ENCODE measurements at places on chromosomes 7 and 10. TPM values are rescaled to one million over a fixed set of nuclear protein-coding genes. Genes with fewer than 3 reads are reported as not detected.
A peak's percentile ranks its signal among the peaks of the same experiment; 100 is the strongest.

- peak; percentile 69 for DNase-seq
These were observed 22.1 kb upstream of the OPN4 start for GRCh38 chr10:86632009-86632800.

DNA sequence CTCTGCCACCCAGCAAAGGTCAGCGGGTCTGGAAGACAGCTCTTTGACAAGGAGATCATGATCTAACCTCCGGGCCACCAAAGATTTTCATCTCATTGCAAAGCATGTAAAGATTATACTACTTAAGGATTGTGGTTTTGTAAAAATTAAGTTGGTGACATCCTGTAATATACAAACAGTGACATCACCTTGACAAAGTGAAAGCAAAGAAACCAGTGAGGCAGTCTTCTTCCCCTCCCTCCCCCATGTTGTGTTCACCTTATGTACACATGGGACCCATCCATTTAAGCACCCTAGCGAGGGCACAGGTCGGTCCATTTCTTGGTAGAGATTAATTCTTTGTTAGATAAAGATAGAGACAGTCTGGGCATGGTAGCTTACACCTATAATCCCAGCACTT is 3.9 kb downstream of the MDH2 start:
- DNase-seq = no peak

DNA sequence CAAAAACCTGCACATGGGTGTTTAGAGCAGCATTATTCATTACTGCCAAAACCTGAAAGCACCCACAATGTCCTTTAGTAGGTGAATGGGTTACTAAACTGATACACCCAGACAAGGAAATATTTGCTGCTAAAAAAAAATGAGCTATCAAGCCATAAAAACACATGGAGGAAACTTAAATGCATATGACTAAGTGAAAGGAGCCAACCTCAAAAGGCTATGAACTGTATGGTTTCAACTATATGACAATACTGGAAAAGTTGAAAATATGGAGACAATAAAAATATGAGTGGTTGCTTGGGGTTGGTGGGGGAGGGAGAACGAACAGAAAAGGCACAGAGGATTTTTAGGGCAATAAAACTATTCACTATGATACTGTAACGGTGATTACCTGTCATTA is 291.0 kb downstream of the TNS3 start:
- DNase-seq = no peak

GNAT3 gene
- 4.0 TPM for total RNA-seq
